ENCODE measurements at places on chromosomes 13 and 19.

DNA sequence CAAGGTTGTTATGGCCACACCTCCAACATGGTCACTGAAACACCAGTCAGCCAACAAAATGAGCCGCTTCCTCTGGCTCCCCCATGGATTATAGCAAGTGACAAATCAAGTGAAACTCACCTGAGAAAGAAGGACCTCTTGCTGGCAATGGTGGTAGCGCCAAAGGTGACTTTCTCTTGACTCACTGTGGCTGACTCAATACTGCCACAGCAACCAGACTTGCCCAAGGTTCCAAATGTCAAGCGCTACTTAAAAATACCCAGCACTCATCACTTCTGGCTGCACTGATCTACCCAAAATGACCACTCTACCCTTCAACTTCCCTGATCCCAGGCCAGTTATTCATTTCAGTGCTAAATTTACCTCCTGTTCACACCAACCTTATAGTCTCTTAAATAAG, 495.5 kb downstream of the FOXO1 start:
- no peak for DNase-seq

DNA sequence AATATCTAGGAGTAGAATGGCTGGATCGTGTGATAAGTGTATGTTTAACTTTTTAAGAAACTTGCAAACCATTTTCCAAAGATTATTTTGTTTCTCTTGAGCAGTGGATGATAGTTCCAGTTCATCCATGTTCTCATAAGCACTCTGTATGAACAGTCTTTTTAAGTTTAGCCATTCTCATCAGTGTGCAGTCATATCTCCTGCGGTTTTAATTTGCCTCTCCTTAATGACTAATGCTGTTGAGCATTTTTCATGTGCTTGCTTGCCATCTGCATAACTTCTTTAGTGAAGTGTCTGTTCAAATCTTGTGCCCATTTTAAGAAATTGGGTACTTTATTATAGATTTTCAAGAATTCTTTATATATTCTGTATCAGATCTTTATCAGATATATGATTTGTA, 58.6 kb downstream of the WASF3 start:
- no peak for DNase-seq

- no peak for DNase-seq
Measured at GRCh38 chr13:42334329-42334706, 62.4 kb downstream of the AKAP11 start.

DNA sequence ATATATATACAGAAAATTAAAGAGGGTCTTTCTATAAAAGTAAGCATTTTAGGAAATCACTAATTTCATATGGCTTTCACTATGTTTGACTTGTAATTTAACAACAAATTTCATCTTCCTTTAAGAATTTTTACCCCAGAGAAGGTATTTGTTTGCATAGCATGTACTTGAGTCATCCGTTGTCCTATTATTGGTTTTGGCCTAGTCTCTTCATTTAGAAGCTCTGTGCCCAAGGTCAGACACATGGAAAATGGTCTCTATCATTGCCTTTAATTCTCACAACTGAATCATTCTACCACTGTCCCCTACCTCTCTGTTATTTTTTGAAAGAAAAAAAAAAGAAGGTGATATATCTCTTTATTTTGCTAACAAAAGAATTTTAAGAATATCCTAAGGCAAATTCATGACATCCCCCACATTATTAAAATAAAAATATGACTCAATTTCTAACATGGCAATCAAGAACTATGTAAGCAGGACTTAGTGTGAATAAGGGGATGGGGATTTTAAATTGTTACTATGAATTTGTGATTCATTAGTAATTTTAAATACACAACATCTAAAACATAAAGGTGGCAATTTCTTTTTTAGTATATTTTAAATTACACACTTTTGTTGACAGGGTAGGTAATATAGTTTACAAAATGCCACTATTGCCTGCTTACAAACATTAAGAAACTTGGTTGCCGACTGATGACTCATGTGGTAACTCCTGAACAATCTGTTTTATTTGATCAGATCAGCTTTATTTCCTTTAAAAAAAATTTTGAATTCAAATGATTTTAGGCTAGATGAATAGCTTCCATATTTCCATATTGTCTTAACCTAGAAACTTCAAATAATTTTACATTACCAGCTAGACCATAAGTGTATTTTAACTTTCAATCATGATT, 13.9 kb downstream of the SLITRK5 start:
- DNase-seq: no peak

- no peak for DNase-seq
Measured at GRCh38 chr13:44752164-44752563, 176.0 kb upstream of the TSC22D1 start.

DNA sequence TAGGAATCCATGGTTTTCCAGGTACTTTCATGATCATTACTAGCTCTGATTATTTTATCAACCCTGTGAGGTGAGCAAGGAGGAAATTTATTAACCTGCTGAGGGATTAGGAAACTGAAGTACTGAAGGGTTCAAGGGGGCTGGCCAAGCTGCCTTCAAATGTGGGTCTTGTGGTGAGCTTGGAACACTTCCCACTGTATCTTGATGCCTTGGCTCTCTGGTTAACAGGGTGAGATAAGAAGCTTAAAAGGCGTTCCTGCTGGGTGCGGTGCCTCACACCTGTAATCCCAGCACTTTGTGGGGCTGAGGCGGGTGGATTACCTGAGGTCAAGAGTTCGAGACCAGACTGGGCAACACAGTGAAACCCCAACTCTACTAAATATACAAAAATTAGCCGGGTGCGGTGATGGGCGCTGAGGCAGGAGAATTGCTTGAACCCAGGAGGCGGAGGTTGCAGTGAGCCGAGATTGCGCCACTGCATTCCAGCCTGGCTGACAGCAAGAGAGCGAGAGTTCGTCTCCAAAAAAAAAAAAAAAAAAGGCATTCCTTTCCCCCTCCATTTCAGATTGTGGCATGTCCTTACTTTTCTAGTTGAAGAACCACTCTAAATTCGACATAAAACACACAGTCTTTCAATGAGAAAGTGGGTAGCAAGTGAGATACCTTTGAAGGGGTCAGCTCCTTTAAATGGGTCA, 70.2 kb downstream of the KLF2 start:
- no peak for DNase-seq

GRCh38 chr13:103799028-103799427, 732.8 kb upstream of the SLC10A2 start:
- DNase-seq: no peak

- DNase-seq: no peak
Measured at GRCh38 chr13:35496006-35496405, 19.5 kb upstream of the MAB21L1 start.

DNA sequence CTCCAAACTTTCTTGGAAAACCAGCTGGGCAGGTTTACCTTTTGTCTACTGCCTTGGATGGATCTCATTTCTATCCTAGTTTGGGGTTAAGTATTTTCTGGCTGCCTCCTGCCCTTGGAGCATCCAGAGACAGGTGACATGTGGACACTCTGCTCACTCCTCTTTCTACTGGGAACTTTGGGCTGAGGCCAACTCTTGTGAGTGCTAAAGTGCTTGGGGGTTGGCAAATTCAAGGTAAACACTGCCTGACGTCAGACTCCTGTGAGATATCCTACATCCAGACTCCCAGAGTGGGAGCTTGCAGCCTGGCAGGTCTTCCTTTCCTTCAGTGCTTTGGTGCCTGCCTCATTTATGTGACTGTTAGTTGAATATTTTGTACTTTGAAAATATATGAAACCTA, 388.1 kb downstream of the KCNRG start:
- DNase-seq: no peak

- DNase-seq: no peak
Measured at GRCh38 chr13:110676595-110677587, 29.0 kb downstream of the CARS2 start.

- no peak for DNase-seq
Measured at GRCh38 chr13:27276188-27276587, 5.6 kb downstream of the RASL11A start.

- no peak for DNase-seq
Measured at GRCh38 chr13:40588101-40588500, 78.3 kb downstream of the FOXO1 start.

GRCh38 chr19:5804516-5805461, at the start of gene NRTN:
TSS of gene NRTN (plus strand) at chr19:5805067. CDS start at chr19:5824166, 19,099 bp downstream.
- no peak for DNase-seq

DNA sequence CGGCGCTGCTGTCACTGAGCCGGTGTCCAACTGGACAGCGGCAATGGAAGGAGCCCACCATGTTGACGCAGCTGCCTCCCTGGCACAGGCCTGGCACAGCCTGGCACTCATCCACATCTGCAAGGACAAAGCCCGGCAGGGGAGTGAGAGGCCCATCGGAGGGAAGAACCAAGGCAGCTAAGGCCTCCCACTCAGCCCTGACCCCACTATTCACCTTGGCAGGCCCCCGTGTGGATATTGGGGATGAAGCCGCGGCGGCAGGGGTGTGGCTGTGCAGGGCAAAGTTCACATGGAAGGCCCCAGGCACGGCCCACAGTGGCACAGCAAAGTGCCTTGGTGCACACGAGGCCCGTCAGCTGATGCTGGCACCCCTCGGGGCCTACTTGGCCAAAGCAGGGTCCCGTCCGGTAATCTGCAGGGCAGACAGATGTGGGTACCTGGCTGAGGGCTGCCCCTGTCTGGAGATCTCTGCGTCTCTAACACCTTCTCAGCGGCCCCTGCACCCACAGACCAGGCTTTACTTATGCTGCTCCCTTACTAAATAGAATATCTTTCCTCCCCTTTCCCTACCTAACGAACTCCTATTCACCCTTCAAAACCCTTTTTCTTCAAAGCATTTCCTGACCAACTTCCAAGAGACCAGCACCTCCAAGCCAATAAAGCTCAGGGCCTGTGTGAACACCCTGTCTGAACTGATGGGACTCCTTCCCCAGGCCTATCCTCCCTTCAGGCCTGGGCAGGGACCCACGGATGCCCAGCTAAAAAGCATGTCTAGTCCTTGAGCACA, 7.5 kb downstream of the FBN3 start:
- no peak for DNase-seq

DNA sequence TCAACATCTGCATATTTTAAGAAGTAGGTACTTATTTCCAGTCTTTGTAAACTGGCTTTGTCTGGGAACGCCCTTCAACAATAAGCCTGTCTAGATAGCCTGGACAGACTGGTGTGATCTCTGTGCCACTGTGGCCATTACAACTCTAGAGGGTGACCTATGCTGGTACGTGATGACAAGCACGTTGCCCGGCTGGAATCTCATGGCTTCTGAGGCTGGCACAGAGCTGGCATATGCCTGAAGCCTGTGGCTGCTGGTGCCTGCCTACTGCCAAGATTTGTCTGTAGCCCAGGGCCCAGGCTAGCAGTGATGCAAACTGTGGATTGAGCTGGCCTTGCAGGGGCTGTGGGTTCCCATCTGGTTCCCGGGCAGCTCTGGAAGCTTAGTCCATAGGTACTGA, 34.0 kb downstream of the IGFL3 start:
- no peak for DNase-seq

GRCh38 chr13:107462501-107462900, 752.8 kb downstream of the LIG4 start:
- DNase-seq: no peak

DNA sequence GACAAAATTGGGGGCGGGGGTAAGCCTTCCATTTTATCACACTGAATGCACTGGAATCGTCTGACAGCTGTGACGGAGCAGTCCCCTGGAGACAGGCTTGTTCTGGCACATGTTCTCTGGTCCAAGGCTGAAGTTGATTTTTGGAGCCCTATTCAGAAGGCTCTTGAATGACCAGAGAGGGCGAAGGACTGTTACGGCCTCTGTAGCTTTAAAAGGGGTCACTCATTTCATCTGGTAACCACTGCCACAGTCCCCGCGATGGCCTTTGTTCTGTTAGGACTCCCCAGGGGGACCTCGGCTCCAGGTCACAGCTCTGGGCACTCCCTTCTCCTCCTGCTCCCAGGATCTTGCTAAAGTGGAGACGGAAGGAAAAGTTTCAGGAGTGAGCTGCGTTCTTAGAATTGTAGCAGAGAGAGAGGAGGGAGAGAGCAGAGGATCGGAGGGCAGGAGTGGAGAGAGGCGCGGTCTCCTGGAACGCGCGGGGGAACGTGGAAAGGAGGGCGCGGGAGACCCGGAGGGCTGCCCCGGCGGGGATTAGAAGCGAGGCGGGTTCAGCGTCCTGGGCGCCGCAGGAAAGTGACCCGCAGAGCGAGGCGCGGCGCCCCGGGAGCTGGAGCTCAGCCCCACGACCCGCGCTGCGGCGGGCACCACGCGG, 134.3 kb upstream of the MYO16 start:
- DNase-seq: no peak

DNA sequence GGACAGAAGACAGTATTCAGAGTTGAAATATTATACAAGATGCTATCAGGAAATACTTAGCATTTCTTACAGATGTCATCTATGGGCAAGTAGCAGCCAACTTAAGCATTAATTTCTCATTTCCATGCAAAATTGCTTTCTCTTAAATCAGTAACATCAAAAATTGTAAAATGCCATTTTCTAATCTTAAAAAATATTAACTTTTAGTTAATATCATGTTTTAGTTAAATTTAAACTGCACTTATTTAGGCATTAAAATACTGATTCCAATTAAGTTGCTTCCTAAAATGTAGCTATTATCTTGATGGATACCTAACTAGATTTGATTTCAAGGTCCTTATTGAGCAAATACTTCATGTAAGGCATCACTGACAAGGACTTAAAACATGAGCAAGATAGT, 27.8 kb downstream of the METTL21C start:
- DNase-seq: no peak

GRCh38 chr19:57321116-57321515, 844 bp downstream of the ZNF543 start:
- no peak for DNase-seq

DNA sequence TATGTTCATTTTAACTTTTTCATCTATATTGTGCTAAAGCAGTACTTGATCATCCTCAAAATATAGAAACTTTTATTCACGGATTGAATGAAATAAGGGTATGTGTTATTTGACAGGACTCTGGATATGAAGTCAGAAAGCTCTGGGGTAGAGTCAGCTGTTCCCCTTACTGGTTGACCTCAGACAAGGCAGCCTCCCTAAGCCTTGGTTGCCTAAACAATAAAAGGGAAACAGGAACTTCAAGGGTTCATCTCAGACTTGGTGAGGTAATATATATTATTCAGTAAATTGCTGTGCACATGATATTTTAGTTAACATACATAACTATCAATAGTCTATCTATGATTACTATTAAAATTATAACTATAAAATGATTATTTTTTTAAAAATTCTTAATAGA, 13.6 kb downstream of the POLR1D start:
- no peak for DNase-seq

DNA sequence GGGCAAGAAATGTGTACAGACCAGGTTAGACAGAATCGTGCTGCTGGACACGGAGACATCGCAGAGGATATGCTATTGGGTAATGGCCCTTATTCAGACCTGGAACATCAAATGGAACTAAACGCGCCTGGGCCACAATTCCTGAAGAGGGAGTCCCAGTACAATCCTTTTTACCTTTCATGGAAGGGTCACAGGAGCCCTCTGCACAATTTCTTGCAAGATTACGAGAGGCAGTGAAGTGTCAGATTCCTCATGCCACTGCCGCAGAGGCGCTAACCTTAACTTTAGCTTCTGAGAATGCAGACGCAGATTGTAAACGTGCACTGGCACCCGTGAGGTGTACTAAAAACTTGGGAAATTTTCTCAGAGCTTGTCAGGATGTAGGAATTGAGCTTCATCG, 18.1 kb downstream of the CLEC4M start:
- no peak for DNase-seq

All from stimulated activated CD8-positive, alpha-beta memory T cell treated with anti-CD3 and anti-CD28 coated beads, Interleukin-12 subunit alpha, Interleukin-12 subunit beta, amount 100 ng/mL, for 4 hours (primary cell).